ENCODE measurements at places on chromosomes 13 and 19.

DNA sequence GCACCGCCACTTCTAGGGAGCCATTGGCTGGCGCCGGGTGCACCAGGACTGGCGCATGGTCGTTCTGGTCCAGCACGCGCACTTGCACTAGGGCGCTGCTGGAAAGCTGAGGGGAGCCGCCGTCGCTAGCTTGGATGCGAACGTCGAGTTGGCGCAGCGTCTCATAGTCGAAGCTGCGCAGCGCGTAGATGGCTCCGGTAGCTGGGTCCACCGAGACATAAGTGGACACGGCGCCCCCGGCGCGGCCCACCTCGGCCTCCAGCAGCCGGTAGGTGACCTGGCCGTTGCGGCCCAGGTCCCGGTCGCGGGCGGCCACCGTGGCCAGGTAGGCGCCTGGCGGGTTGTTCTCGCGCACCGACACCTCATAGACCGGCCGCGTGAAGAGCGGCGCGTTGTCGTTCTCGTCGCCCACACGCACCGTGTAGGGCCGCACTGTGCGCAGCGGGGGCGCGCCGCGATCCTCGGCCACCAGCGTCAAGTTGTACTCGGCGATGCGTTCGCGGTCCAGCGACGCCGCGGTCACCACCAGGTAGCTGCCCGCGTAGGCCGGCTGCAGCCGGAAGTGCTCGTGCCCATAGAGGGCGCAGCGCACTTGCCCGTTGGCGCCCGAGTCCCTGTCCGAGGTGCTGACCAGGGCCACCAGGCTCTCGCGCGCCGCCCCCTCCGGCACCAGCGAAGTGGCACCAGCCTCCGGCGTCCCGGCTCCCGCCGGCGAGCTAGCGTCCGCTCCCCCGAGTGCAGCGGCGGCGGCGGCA, 1.7 kb downstream of the PCDH8 start:
- DNase-seq = no peak

DNA sequence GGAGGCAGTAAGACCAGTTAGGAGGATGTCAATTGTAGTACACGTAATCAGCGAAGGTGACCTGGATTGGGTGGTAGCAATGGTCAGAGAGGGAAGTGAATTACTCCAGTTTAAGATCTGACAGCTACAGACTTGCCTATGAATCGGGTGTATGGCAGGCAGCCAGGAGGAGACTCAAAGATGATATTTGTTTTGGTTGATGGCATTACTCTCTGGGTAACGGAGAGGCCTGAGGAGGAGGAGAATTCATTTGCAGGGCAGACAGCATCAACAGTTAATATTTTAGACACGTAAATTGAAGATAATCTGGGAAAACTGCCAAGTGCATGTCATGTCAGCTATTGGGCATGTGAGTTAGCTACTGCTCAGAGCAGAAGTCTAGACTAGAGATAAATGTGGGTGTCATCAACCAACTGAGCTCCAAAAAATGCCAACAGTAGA, 109.2 kb downstream of the SGCG start:
- peak; percentile 27 for DNase-seq

- no peak for DNase-seq
Observed at GRCh38 chr13:38624822-38625221, 62.1 kb upstream of the FREM2 start.

- DNase-seq = no peak
Observed at GRCh38 chr13:71704656-71705055, 162.3 kb downstream of the DACH1 start.

DNA sequence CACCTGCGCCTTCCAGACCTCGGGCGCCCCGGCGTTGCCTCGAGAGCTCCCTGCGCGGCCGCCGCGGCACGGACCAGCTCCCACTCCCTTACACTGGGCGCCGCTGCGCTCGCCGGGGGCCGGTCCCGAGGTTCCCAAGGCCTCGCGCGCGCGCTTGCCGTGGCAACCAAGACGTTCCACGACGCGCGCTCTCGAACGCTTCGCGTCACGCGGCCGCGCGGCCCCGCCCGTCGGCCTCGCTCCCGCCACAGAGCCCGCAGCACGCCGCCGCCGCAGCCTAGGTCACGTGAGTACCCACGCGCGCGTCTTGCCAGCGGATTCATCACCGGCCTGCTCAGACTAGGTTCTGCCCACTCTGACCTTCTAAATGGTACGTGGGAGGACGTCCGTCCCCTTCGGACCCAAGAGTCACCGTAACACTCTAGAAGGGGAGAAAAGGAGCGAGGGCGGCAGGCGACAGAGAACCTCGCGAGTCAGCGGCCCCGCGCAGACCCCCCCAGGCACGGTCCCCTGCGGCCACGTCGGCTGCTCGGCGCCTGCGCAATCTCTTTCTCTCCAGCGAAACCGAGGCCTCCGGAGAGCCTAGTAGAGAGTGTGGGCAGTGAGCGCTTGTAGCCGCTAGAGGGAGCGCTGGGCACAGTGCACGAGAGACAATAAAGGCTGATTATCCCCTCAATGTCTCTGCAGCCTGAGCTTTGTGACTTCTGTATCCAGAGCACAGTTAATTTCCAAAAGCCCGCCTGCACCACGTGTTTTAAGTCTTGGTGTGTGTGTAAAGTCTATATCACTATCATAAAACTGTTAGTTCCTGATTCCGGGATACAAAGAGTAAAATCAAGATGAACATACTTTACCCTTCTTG, at the start of gene SPART:
Gene SPART (minus strand): TSS at position 173 of the 862 bp plus-strand sequence. CDS start 10,564 bp downstream, outside the sequence.
- DNase-seq = peak; percentile 89

DNA sequence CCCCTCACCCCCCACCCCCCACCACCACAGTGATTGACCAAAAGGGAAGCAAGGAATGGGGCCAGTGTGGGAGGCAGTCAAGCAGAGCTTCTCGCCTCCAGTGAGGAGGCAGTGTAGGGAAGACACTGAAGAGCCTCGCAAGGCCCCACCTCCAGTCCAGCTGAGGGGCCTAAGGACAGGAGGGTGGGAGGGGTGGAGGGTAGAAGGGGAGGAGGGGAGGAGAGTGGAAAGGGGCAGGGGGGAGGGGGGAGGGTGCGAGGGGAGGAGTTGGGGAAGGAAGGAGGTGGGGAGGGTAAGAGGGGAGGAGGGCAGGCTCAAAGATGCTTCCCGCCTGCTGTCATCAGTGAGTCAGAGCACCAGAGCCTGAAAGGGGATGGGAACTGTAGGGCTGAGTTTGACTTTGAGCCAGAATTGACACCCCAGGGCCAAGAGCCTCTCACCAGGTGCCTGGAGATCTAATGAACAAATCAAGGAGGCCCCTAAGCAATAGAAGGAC, 786.2 kb downstream of the UQCRFS1 start:
- no peak for DNase-seq

GRCh38 chr19:55350620-55351315, 3.8 kb downstream of the COX6B2 start:
- no peak for DNase-seq

DNA sequence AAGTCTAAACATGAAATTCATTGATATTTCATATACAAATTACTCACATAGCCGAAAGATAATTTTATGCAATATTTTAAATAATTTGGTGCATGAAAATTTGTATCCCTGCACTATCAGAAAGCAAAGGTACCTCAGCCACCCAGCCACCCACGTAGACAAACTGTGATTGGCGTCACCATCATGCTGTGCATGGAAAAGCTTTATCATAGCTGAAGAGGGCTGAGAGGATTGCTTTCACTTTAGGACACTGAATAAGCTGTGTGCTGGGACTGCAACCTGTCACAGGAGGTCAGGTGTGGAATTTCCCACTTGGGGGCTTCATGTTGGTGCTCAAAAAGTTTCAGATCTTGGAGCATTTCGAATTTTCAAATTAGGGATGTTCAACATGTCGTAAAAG, 96.3 kb downstream of the MYCBP2 start:
- DNase-seq = no peak

DNA sequence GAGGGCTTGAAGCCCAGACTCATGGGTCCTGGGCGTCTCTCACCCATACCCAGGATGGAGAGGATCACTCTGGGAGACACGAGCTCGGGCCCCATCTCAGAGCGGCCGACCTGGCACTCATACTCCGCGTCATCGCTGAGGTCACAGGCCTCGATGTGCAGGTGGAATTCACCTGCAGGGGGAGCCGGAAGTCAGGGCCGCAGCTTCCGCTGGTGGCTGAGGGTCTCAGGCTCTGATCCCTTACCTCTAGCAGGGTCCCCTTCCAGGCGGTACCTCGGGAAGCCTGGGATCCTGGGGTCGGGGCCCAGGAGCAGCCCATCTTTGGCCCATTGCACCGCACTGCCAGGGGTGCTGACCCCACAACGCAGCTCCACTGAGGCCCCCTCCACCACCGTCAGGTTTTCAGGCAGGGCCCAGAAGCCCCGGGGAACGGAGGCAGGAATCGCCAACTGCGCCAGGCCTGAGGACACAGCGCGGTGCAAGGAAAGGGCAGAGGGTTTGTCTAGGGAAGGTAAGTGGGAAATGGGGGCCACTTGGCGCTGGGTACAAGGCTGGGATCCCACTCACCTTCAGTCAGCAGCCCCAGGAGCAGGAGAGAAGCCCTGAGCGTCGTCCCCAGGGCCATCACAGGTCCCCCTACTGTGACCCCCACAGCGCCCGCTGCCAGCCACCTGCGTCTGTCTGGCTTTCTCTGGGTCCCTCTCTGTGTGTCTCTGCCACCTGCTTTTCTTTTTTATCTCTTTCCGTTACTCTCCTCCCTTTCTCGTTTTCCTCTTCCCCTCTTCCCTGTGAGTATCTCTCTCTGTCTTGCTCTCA, 883 bp downstream of the NPHS1 start:
- no peak for DNase-seq

- DNase-seq = no peak
Observed at GRCh38 chr13:30746791-30747190, 11.4 kb downstream of the ALOX5AP start.

DNA sequence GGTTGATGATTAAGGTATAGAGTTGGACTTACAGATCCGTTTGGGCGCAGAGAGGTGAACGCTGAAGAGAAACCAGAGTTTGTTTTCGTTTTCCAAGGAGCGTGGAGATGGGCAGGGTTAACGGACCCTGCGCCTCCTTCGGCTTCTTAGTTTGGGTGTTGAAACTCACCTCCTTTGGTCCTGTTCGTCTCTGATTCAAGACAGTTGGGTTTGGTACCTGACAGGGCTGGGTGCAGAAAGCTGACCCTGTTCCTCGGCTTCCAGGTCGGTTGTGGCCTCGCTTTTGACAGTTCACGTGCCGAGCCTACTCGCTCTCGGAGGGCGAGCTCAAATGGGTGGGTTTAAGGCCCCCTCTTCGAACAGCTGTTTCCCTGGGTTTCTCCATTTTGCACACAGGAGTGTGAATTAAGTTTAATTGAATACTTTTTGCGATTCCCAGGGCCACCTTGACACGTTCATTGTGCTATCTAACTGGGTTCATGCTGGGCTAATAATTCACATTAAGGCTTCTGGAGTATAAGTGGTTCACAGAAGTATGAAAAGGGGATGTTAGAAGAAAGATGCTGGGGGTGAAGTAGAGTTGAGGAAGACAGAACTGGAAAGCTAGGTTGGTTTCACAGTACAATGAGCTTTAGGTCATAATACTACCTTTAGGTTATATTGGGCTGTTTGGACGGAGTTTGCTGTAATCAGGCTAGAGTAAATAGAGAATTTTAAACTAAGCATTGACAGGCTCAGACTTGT, 638 bp downstream of the USPL1 start:
- no peak for DNase-seq

DNA sequence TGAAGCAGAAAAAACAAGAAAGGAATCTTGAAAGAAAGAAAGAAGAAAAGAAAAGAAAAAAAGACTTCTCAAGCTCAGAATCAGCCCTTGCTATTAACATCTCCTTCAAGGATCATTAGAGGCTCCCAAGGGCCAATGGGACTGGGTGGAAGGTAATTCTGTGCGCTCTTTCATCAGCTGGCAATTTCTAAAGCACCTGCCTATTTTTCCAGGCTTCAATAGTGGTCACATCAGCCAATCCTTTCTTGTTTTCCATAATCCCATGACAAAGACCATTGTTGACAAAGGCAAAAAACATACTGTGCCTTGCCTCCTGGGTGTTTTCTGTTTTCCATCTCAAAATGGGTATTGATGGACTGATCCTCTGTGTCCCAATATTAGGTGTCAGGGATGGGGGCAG, 88.2 kb upstream of the TSC22D1 start:
- DNase-seq = no peak

DNA sequence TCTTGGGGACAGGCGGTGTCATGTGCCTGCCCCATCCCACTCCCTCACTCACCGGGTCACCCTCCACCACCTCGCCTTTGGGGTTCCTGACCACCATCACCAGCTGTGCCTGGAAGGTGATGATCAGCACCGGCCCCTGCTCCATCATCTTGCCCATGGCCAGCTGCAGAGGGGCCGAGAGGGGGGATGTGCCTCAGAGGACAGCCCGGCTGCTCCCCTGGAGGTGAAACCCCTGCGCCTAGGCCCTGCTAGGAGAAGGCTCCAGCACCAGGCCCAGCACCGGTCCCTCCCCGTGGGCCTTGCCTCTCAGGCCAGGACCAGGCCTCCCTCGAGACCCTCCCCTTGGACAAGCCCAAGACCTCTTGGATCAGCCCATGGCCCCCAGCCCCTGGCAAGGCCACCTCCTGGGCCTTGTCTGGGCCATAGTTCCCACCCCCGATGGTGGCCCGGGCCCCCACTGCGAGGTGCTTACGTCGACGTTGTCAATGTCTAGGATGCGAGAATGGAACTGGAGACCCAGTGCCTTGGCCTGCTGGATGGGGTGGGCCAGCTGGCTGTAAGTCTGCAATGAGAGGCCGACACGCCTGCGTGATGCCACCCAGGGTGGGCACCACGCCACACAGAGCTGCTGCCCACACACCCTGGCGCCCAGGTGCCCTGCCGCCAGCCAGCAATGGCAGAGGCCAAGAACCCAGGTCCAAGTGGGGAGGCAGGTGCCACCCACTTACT, 1.8 kb upstream of the CTXN1 start:
- no peak for DNase-seq

GRCh38 chr13:65609350-65609749, 1620.8 kb downstream of the PCDH9 start:
- no peak for DNase-seq

DNA sequence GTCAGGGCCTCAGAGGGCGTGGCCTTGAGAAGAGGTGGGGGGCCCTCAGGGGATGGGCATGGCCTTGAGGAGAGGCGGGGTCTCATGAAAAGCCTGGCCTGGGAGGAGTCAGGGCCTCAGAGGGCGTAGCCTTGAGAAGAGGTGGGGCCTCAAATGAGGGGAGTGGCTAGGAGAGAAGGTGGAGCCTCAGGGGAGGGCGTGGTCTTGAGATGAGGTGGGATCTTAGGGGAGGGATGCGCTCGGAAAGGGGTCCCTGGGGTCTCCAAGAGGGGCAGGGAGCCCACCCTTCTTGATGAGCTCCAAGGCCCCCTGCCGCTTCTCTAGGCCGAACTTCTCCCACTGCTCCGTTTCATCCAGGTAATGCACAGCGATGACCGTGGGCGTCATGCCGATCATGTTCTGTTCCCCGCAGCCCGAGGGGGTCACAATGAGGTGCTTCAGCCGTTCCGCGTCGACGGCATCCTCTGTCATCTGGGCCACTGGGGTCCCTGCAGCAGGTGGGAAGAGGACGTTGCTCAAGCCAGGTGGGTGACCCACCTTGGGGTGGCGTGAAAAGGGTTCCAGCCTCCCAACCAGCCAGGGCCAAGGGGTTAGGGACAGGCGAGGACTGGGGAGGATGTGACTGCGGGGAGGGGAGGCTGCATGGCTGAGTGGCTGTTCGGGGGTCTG, 24.3 kb upstream of the TNFSF14 start:
- no peak for DNase-seq

All from DMS79 treated with DMSO at 0.1 percent for 48 hours (cell line).